ENCODE measurements at places on chromosomes 7 and 10. TPM values are rescaled to one million over a fixed set of nuclear protein-coding genes. Genes with fewer than 3 reads are reported as not detected.

GRCh38 chr10:30368065-30368718 is 19.1 kb upstream of the MTPAP start:
- no peak for DNase-seq

- peak; percentile 68 for DNase-seq
These were observed 12.5 kb downstream of the SFRP5 start for GRCh38 chr10:97759158-97759887.

WNT16 gene
- total RNA-seq = not detected

IGF2BP3 gene
- 5.2 TPM for total RNA-seq

DNA sequence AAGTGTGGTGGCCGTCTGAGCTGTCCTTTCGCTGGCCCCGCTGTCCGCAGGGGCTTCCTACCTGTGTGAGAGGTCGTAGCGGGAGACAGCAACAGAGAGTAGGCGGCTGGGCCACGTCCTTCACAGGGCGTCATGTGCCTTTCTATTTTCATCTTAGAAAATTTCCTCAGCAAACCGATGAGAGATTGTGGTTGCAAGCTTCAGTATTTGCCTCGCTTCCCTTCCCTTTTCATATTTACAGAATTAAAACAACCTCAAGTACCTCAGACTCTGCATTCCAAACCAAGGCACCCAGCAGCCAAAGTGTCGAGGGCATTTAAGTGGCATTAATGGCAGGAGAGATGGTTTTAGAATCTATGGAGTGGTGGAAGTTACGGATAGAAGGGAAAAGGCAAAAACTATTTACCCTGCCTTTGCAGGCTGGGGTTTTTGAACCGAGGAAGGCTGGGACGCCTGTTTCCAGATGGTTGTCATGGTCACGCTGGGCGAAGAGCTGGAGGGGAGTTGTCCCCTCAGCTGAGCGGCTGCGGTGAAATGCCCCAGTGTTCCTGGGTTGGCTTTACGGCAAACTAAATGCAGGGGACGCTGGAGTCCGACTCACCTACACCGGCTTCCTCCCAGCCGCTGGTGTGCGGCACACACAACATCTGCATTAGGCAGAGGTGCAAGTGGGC is 41.9 kb downstream of the WIPI2 start:
- peak; percentile 66 for DNase-seq

DNA sequence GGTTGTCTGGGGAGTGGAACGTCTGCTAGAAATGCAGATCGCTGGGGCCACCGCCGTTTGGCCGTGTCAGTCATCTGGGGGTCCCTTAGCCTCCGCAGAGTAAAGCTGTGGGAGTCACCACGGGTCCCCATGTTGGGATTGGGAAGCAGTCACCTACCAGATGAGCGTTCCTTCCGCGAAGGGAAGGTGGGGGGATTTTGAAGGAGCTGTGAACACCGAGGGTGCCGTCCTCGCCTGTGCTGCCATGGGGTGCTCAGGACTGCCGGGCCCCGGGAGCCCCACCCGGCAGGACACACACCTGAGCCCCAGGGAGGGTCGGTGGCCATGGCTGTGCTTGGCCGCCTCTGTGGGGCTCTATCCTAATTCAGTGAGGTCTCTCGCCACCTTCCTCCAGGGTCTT is 46.2 kb upstream of the AP5Z1 start:
- DNase-seq = no peak
